ENCODE measurements at places on chromosomes 7 and 10.

GRCh38 chr10:64682043-64682442, 1160.8 kb downstream of the REEP3 start:
- no peak for DNase-seq

GRCh38 chr7:117612637-117613036, 132.8 kb downstream of the CFTR start:
- no peak for DNase-seq

DNA sequence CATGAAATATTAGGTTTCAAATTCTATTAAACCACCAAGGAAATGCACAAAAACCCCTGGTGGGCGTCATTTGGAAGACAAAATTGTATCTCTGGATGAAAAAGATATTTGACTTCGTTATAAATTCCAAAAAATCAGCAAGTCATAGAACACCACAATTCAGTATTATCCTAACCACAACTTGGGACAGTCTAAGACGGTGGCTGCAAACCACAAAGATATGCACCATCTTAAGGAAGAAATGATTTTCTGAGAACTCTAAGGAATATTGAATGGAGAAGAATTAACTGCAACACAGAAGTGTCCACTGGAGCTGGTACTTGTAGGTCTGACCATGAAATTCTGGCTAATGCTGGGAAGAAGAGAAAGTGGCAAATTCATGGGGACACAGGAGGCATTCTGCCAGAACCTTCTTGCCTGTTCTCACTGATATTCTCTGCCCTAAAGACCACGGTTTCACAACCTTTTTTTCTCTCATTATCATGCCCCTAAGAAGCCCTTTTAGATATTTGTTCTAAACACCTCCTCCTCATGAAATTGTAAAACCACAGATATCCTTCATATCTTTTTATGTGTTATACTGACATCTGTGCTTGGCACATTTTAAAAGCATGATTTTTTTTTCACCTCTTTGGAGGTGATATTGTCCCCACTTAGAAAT, 92.9 kb downstream of the SFMBT2 start:
- DNase-seq = no peak

DNA sequence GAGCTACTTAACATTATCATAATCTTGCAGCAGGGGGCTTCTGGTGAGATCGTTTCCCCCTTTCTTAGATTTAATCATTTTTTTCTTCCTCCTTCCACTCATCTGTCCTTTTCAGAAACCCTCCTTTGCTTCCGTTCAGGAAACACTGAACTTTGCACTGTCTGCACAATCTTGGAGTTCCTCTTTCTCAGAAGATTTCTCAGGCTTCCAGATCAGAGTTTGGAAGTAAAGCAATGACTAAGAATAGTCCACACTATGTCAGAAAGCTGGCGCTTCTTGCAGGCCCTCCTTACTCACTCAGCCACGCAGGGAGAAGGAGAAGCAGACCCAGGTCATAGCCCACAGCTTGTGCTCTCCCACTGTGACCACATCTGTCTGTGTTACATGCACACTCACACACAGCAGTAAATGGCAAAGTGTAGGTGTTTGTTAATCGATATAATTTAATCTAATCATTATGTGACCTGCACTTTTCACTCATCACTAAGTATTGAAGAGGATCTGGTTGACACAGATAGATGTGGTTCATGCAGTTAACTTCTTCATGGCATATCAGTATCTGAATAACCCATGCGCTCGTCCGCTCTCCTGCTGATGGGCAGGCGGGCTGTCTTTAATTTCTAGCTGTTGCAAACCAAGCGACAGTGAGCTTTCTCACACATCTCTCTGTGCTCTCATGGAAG, 30.2 kb downstream of the ALOX5 start:
- DNase-seq = no peak

GRCh38 chr10:123808906-123809305, 82.7 kb downstream of the CPXM2 start:
- no peak for DNase-seq

- DNase-seq = no peak
These were observed 412.3 kb upstream of the FOXK1 start for GRCh38 chr7:4269746-4270145.

GRCh38 chr10:78405736-78406135, 372.1 kb downstream of the RPS24 start:
- no peak for DNase-seq

DNA sequence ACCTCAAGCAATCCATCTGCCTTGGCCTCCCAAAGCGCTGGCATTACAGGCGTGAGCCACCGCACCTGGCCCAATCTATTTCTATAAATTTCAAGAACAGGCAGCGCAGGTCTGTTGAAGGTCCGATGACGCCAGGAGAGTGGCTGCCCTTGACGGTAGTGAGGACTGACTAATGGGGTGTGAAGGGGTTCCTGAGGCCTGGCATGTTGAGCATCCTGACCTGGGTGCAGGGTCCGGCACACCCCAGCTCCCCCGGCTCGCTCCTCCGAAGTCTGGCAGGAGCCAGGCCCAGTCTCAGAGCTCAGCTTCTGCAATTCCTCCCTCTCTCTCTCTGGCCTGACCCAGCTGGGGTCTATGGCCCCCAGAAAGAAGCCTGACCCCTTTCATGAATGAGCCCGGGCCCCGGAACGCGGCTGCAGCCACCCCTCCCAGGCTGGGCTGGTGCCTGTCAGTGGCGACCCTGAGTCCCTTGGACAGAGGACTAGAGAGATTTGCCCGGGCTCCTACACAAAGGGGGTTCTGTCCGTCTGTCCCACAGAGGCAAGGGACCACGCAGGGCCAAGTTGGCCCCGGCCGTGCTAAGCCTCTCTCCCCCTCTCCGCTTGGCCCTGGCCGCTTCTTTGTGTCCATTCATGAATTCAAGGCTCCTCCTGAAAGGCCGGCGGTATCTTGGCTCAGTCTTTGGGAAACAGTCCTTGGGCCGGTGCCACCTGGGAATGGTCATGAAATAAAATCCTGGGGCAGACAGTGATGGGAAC, 18.8 kb downstream of the MMD2 start:
- DNase-seq = no peak

Measured in activated CD8-positive, alpha-beta memory T cell treated with anti-CD3 and anti-CD28 coated beads, Interleukin-2, amount 50 U/mL, for 4 hours (primary cell).